GM23248 (cell line): ENCODE measurements at places on chromosomes 4 and X.

DNA sequence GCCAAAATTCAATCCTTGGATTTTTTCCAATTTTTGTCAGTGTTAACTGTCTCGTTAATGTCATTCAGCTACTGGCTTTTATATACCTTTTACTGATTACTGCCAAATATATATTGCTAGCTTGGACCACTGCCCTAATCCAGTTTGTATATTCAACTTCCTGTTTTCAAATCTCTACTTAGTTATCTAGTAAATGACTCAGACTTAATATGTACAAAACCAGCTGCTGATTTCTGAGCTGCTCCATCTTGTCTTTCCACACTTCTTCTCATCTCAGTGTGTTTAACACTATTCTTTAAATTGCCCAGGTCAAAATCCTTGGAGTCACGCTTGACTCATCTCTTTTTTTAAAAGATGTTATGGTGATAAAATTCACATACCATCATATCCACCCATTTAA is 1196.7 kb downstream of the RAPGEF2 start:
- no peak for DNase-seq

DNA sequence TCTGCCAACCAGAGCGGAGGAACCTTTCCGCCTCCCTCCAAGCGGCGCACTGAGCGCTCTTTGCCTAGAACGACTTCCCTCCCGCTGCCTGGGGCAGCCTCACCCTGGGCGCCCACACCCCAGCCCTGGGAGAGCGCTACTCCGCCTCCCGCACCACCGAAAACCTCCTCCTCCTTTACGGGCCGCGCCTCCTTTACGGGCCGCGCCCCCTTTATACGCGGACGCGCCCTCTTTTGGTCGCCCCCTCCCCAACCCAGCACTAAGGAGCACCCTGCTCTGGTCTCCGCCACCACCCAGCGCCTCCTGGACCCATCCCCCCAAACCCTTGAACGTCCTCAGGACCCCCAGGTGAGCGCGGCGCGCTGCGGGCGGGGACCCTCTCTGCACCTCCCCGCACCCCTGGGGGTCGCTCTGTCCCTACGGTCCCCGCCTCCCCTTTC is 586 bp upstream of the NSG1 start:
- no peak for DNase-seq

DNA sequence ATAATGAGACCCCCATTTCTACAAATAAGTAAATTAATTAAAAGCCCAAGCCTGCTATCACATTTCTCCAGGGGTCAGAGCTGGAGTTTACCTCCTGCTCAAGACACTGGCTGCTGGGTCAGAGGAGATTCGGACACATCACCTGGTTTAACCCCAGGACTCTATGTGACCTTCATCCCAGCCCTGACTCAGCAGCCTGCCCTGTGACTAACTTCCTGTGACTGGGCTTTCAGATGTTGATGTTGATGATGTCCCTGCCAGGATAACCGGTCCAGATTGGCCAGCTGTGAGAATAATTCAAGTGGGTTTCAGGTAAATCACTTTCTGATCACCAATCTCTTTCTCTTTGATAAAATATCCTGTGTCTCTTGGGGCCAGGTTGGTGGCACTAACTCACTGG is 102.4 kb upstream of the MAML3 start:
- DNase-seq = peak; percentile 86

GRCh38 chr4:13349096-13349495 is 135.0 kb downstream of the RAB28 start:
- peak; percentile 56 for DNase-seq

- DNase-seq = peak; percentile 99
These were observed 186.5 kb downstream of the BANK1 start for GRCh38 chr4:101977076-101977475.

GRCh38 chr4:150582146-150582872 is at the start of gene MAB21L2:
Gene MAB21L2, plus strand, starts transcription at chr4:150582151. Its CDS starts 879 bp downstream, at chr4:150583030.
- DNase-seq = no peak

DNA sequence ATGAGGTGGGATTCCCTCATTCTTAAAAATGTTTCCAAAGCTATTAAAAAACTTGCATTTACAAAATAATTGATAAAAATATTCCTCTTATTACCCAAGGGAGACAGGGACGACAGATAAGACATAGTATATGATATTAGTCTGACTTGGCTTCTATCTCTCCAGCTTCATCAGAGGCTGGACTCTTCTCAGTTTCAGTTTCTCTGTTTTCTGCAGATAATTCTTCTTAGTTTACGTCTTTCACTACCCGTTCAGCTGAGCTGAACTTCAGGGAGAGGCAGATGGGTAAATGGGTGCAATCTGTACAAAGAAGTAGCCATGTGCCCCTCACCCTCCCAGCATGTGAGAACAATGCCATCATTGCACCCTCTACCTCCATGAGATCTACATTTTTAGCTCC is 214.0 kb upstream of the SLIT2 start:
- no peak for DNase-seq

- DNase-seq = peak; percentile 20
These were observed 9.6 kb downstream of the BMP15 start for GRCh38 chrX:50920132-50920531.

GRCh38 chr4:24044610-24045589 is 155.1 kb upstream of the PPARGC1A start:
- DNase-seq = no peak

DNA sequence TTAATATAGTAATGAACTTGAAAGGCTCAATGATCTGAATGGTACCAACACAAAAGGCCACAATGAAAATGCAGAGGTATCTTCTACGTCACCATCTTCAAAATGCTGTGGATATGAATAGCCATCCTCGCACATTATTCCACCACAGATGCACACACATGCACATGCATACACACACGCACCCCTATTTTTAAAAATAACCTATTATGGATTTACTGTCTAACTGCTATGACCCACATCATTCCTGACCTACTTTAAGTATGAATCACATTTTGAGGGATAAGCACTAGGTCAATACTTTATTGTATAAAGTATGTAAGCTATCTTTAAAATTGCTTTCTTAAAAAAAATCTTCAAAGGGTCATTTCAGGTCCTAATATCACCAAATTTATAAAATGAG is 24.4 kb upstream of the CORIN start:
- peak; percentile 58 for DNase-seq

DNA sequence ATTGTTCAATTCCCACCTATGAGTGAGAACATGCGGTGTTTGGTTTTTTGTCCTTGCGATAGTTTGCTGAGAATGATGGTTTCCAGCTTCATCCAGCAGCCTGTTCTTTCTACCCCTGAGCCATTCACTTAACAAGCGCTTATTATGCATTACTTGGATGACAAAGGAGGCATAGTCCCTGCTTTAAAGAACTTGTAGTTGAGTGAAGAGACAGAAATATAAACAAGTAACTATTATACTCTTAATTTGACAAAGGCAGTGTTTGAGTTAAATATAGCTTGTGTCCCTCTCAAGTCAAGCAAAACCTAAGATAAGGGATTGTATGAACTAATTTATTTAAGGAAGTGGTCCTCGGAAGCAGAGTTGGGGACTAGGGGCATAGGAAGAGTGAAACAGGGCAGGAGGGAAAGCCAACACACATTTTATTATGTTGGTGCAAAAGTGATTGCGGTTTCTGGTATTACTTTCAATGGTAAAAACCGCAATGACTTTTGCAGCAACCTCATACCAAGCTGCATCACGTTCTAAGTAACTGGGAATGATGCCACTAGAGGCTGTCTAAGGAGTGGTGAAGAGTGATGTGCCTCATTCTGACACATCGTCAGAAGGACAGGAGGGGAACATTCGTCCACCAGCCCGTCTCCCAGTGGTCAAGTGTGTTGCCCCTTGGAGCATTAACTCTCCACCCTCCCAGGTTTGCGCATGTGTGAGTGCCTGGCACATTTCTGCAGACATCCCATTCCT is 41.8 kb downstream of the QDPR start:
- no peak for DNase-seq

DNA sequence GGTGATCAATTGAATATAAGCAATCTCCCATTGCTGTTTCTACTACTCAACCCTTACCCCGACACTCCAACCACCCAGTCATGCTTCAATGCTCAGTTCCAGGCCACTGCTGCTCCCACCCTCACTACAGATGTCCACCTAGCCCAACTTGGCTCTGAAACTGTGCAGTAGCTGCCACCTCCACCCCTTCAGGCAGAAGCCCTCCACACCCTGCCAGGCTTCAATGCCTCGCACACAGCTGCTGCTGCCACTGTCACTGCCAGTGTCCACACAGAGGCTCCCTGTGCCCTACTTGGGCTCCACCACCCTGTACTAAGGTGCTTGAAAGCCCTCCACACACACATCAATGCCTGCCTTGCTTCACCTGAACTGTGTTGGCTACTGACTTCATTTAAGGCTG is 34.6 kb downstream of the LAMTOR3 start:
- no peak for DNase-seq

DNA sequence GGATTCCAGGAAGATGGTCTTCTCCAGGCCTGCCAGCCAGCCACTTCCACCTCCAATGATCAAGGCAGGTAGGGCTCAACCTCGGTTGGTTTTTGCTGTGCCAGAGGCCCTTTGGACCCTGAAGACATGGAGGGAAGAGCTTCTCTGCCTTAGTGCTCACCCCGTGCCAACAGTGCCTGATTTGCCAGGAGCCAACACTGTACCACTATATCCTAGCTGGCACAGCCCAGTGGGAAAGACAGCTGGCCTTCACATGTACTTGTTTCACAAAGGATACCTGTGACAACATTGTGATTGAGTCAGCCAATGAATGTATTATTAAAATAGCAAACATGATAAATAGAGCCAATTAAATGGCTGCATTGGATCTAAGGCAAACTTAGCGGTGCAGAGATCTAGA is 51.9 kb upstream of the PRPS1 start:
- DNase-seq = no peak

GRCh38 chrX:119266364-119266995 is 30.4 kb downstream of the PGRMC1 start:
- DNase-seq = peak; percentile 49

- DNase-seq = no peak
These were observed 265.5 kb downstream of the PPP3CA start for GRCh38 chr4:101081695-101082369.

DNA sequence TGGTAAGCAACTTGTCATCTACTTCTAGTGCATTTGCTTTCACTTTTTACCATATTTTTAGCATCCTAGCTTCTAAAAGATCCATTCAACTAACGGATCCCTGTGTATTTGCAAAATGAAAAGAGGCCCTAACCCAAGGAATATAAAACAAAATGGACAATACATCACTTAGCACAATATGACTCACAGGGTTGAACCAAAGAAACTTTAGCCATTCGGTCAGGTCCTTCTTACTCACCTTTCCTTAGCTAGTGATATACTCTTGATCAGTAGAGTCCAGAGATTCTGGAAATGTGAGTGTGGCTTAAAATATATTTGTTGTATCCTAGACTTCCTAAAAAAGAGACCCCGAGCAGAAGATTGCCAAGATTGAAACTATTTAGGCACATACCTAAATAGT is 19.5 kb downstream of the TMPRSS11E start:
- peak; percentile 55 for DNase-seq

GRCh38 chr4:102272318-102272717 is 73.0 kb downstream of the SLC39A8 start:
- DNase-seq = no peak

- no peak for DNase-seq
These were observed 12.4 kb downstream of the TENM3 start for GRCh38 chr4:182255441-182256190.
